Pons (tissue), 1 donor: ENCODE measurements at places on chromosomes 13 and 19.

GRCh38 chr19:39370735-39371134 lies 20.2 kb downstream of the PAF1 start:
- no peak for DNase-seq

- DNase-seq = no peak
These were observed 111.0 kb downstream of the FNDC3A start for GRCh38 chr13:49086722-49087121.

GRCh38 chr19:48169578-48169938 lies 586 bp downstream of the LIG1 start:
- DNase-seq = peak; percentile 4

GRCh38 chr19:6239401-6239844 lies 40.4 kb downstream of the MLLT1 start:
- DNase-seq = no peak

GRCh38 chr19:5559804-5560133 lies 8.0 kb downstream of the TINCR start:
- no peak for DNase-seq

- peak; percentile 25 for DNase-seq
These were observed 118.2 kb downstream of the SIPA1L3 start for GRCh38 chr19:38024992-38025908.

GRCh38 chr13:99383946-99384345 lies 76.7 kb upstream of the GPR183 start:
- DNase-seq = no peak

DNA sequence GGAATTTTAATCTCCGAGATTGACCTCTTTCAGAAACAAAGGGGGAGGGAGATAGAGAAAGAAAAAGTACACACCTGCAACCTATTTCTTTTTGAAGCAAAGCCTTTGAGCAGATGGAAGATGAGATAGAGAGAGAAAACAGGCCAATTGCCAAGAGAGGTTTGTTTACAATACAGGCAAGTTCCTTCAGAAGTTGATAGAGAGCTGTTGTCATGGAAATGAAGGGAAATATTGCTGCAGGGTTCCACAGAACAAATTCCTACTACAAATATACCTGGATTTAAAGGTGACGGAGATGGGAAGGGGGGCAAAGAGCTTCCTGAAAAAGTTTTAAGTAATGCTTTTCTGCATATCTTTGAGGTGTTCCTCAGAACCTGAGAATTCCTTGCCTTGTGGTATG lies 388.4 kb downstream of the NDFIP2 start:
- no peak for DNase-seq

- DNase-seq = no peak
These were observed 43.6 kb upstream of the LSM14A start for GRCh38 chr19:34128558-34129250.

DNA sequence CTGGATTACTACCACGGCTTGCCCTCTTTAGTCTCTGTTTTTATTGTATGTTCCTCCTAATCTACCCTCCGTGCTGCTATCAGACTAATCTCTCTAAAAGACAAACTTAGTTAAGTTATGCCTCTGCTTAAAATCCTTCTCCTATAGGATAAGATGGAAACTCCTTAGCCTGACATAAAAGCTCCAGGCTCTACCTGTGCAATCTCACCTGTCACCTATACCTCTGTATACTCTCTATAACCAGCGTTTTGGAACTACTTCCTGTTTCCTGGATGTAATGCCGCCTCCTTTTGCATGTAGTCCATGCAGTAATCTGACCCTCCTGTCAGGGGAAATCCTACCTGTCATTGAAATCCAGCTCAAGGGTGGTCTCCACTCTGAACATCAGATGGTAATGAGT lies 41.2 kb downstream of the OLFM4 start:
- DNase-seq = no peak

DNA sequence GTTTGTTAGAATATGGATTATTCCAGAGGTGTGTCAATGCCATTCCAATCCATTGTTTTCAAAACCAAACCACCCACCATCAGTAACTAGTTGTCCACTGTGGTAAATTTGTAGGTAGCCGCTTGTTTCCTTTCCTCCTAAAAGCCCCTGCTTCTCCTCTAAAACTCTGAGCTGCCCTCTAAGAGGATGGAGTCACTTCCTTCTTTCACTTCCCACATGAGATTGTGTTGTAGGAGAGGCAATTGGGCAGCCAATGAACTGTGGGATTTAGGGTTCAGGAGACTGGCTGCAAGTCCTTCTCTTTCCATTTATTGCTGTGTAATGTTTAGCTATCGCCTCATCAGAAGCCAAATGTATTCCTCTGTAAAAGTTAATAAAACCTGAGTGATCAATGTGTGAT lies 49.9 kb upstream of the RFXAP start:
- no peak for DNase-seq

GRCh38 chr19:50705422-50706019 lies 14.1 kb downstream of the SHANK1 start:
- no peak for DNase-seq

DNA sequence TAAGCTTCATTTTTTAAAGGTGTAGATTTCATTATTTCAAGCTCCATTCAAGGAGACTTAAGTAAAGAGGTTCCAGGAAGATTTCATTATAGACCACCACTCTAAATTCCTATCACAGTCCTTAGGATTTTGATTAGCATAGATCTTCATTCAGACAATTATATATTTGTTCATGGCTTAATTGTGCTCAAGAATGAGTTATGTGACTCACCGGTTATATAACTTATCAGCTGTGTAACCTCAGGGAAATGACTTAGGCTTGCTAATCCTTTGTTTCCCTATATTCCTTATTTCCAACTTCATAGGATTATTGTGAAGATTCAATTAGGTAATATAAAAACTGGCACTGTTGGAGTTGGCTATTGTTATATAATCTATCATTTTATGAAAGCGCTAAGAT lies 632.8 kb upstream of the SPRY2 start:
- no peak for DNase-seq
